NCI-H69 (cell line): ENCODE measurements at places on chromosomes 2 and 18.
A peak's percentile ranks its signal among the peaks of the same experiment; 100 is the strongest.

DNA sequence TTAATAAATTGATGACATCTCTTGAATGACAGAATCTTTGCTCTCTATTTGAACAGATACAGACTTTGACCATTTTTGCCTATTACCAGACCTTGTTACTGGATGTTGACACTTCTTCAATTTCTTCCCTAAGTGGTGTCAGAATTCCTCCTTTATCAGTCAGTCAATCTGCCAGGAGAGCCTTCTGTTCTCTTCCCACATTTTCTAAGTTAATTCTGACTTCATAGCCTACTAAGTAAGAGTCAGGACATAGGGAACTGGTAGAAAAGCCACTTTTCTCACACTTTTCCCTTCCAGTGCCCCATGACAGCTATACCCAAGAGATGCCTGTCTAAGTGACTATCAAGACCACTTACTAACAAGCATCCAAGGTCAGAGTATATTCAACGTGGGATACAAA, 1187.5 kb upstream of the NXPH2 start:
- DNase-seq = no peak

- DNase-seq = no peak
Measured at GRCh38 chr2:60885683-60886082, 4.3 kb downstream of the REL start.

DNA sequence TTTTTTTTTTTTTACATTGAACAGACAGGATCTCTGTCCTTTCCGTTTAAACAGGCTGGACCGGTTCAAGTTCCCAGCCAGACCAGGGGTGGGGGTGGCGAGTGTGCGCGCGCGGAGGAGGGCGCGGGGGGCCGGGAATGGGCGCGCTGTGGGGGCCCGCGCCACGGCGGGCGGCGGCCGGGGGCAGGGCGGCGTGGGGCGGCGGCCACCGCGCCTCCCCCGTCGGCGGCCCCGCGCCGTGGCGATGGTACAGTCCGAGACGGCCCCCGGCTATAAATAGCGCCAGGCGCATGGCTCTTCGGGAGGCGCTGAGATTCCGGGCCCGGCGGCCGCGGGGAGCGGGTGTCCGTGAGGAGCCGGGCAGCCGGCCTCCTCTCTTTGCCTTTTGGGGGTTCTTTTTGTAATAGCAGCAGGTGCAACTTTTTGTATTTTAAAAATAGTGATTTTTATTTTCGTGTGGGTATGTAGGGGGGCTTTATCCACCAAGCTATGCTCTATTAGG, 430 bp upstream of the CELF4 start:
- DNase-seq = peak; percentile 99

- no peak for DNase-seq
Measured at GRCh38 chr2:197089655-197090054, 163.1 kb upstream of the PGAP1 start.

- peak; percentile 15 for DNase-seq
Measured at GRCh38 chr2:27282892-27283291, 663 bp downstream of the TRIM54 start.

DNA sequence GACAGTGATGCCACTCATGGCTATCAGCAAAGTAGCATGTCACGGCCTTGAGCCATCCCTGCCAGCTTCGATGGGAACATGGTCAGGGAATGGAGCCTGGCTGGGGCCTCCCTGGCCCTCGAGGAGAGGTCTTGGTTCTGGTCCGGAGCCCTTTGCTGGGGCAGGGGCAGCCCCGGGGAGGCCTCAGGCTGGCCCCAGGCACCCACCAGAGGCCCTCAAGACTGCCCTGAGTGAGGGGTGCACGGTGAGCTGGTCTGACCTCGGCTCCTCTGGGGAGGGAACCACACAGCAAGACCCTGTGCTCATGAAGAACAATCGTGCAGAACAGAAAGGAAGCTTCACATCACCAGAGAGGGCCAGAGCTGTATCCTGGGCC, 75.2 kb upstream of the OTOS start:
- no peak for DNase-seq

DNA sequence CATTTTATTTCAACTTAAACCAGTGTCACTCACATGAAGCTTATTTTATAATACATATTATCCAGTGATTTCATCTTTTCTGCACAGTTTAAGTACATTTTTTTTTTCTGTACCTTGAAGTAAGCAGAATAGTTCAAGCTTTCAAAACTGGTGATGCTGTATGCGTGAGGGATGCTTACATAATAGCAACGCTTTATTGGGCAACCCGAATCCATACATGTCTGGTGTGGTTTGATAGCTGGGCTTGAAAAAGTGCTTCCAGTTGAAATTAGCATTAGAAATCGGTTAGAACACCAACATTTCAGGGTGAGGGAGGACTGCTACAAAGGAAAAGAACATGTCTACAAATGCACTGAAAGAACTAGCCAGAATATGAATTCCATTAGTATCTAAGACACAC, 117.4 kb downstream of the MBP start:
- no peak for DNase-seq
